ENCODE measurements at places on chromosomes 11 and 22.

DNA sequence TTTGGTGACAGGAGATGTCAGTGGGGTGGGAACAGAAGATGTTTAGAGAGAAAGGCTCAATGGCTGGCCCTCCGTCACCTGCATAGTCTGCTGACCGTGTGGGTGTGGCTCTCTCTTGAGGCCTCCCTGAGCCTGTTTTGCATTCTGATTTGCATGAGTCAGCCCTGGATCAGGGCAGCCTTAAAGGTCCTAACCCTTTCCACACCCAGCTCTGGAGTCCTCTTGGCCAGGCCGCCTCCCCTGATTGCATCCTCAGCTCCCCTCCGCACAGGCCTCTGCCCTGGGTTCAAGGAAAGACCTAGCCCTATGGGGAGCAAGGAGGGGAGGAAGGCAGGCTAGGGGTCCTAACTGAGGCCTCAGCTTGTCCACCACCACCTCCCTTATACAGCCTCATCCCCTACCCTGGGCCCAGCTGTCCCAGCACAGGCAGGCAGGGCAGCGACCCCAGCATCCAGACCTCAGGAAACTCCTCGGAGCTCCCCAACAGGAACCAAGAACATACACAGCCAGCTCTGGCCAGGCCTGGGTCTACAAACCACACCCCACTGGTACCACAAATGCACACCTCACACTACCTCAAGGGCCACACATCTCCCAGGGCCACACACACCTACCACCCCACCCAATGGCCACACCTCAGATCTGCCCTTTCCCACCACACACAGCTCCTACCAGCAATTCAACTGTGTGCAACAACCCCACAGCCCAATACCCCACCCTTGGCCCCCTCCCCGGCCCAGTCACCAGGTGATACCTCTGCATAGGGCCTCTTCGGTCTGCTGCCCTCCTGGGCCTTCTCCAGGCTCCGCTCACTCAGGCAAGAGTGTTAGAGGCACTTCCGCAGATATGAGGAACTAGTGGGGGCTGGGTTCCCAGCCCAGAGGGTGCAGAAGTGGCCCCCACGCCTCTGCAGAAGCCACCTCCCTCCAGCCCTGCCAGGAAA lies 13.7 kb downstream of the ARAP1 start:
- DNase-seq = no peak

GRCh38 chr11:78414321-78415051 lies 3.1 kb downstream of the GAB2 start:
- no peak for DNase-seq

DNA sequence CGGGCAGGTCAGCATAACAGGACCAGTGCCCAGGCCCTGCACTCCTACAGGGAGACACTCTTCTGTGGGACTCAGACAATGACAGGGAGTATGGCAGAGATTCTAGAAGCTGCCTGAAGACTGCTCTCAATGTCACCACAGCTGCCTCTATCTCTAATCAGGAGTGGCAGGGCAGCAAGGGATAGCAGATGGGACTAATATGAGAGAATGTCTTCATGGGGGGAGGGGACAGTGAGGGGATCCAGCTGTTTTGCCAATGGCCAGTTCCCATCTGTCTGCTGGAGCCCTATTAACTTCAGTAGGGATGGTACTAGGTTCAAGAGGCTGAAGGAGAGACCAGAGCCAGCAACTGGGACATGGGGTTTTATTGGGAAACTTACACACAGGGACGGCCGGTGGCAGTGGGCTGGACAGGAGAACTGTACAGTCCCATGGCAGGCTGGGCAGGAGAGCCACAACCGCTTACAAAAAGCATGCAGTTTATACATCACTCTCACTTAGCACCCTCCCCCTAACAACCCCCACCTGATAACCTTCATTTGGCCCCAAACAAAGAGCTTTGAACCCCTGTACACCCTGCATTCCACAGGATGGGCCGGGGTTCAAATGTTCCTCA lies 2.5 kb upstream of the CD82 start:
- no peak for DNase-seq

- no peak for DNase-seq
These were observed 109.0 kb upstream of the NNMT start for GRCh38 chr11:114187173-114187572.

GRCh38 chr11:124740277-124740882 lies 638 bp downstream of the NRGN start:
- peak; percentile 68 for DNase-seq

DNA sequence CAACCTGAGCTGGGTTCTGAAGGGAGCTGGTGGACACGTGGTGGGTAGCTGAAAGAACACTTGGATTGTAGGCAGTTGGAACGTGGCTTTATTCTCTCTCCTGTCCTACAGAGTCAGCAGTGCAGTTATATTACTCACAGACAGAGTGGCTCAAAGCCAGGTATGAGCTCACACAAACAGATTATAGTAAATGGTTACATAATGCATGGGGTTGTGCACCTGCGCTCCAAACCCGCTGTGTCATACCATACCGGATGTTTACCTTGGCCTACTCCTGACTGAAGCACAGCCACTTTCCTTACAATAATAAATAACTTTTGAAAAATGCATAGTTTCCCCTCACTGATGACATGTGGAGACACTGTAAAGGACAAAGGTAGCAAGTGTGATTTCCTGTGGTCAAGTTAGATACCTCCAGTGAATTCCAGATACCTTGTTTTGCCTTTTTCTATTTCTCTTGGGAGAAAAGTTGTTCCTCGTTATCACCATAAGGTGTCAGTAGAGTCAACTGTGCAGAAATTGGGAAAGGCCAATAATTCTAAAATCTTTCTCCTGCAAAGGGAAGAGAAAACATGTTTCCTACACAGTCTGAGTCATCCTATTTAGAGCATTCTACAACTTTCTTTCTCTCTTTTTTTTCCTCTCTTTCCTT lies 13.5 kb downstream of the MS4A6A start:
- DNase-seq = no peak

DNA sequence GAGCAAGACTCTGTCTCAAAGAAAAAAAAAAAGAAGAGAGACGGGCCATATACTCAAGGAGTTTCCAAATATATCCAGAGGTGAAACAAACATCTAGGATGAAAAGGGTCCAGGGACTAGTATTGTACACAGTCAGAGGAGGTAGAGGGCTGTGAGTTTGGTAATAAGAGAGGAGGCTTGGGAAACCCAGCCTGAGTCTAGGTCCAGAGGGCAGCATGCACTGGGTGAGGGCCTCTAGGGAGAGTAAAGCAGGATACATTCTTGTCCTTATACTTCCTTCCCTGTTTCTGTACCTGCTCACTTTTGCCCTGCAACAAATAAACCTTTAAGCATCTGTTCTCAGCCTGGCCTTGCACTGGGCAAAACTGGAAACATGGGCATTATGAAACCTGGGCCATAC lies 31.5 kb downstream of the STIM1 start:
- no peak for DNase-seq

DNA sequence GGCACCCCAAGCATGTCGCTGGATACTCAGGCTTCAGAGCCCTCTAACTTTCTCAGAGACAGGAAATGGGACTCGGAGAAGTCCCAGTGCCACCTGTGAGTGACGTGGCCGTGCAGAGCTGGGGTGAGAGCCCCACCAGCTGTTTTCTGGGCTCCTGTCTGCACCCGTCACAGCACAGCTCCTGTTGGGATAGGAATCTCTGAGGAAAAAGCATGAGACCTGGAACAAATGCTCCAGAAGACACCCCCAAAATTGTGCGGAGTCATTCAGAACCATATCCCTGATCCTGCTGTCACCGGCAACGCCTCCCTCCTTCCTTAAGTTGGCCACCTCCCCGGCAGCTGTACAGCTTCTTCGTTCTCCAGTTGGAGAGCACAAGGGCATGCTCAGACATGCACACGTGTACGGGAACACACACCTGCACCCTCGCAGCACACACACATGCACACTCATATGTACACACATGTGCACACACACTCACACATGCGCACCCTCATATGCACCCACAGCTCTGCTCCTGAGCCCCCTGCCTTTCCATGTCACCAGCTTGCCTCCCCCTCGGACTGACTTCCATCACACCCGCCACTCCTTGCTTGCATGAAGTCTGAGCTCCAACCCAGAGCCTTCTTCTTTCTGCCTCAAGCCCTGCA lies 1430.0 kb downstream of the BRD1 start:
- no peak for DNase-seq

GRCh38 chr11:75265851-75266531 lies 25.4 kb downstream of the TPBGL start:
- no peak for DNase-seq

DNA sequence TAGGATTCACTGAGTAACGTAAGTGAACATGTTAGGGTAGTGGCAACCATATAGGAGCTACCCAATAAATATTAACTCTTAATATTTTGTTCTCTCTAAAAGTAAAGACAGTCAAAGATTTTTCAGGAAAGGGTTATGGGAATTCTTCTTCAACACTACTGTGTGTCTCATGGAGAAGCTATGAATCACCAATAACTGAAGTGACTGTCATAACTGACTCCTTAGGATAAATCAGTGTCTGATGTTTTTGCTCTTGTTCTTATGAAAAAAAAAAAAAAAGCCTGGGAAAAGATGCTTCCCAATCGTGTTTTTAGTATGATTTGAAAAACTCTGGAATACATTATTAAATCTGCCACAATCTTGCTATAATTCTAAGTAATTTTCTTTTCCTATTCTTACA lies 111.2 kb upstream of the CEP126 start:
- DNase-seq = no peak

DNA sequence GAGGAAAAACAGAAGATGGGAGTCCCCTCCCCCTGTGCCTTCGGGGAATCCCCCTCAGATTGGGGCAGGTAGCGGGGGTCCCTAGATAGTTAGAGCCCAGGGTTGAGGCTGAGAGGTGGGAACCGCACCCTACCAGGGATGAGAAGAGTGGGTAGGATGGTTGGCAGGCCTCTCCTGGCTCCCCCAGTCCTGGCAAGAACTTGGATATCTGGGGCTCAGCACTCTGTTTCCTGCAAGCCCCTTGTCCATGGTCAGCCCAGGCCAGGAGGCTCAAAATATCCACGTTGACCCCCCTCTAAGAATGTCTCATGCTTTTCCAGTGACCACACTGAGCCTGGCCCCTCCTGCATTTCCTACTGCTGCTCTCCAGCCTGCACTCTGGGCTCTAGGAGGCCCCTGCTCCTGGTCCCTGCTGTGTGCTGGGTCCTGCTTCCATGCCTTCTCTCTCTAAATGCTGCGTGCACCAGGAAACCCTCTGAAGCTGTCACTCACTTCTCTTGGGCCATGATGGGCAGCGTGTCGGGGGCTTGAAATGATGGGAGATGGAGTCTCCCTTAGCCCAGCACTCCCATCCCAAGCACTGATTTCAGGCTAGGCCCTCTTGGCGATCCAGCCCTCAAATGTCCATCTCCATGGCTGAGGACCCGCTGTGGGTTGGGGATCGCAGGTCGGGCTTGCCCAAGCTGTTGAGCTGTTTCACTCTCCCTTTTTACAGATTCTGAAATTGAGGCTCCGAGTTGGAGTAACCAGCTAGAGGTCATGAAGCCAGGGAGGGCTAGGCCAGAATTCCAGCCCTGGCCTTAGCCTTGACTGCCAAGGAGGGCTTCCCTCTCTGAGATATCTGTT lies 2.0 kb downstream of the MAP3K11 start:
- no peak for DNase-seq
